ENCODE measurements at places on chromosomes 3 and 15.

DNA sequence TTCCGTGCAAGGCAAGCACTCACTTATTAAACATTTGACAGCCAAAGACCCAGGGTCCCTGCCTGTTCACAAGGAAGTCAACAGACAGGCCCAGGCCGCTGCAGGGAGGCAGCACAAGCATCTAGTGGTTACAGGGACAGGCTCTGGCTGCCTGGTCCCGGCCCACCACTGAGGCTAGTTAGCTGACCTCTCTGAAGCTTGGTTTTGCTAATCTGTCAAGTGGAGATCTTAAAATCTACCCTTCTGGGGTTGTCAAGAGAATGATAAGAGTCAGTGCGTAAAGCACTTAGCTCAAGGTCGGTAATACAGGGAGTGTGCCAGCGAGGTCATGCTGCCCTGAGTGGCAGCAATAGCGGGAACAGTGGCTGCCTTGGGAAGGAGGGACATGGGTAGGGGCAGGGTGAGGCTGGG is 6.0 kb downstream of the GNB5 start:
- no peak for DNase-seq

DNA sequence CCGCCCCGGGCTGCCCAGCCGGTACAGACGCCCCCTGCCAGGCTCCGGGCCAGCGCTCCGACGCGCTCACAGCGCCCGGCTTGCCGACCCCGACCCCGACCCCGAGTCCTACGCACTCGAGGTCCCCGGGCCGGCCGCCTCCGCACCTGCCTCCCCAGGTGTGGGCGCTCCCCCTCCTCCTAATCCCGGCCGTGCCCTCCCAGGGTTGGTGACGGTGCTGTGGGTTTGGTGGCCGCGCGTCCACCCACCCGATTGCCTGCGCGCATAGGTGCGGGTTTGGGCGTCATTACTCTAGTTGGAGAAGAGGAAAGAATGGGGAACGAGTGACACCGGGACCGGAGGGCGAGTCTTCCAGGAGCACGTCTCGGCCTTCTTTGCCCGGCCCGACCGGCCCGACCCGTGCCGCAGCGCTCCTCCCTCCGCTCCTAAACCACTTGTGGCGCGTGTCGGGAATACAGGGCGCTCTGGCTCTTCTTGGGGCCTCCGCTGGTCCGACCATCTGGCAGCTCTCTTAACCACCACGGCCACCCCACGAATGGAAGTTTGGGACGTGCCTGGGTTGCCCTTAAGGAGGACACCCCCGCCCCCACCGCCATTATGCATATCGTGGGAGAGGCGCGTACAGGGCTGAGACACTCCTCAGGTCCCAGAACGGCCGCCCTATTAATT is 810 bp upstream of the THRB start:
- DNase-seq = no peak

DNA sequence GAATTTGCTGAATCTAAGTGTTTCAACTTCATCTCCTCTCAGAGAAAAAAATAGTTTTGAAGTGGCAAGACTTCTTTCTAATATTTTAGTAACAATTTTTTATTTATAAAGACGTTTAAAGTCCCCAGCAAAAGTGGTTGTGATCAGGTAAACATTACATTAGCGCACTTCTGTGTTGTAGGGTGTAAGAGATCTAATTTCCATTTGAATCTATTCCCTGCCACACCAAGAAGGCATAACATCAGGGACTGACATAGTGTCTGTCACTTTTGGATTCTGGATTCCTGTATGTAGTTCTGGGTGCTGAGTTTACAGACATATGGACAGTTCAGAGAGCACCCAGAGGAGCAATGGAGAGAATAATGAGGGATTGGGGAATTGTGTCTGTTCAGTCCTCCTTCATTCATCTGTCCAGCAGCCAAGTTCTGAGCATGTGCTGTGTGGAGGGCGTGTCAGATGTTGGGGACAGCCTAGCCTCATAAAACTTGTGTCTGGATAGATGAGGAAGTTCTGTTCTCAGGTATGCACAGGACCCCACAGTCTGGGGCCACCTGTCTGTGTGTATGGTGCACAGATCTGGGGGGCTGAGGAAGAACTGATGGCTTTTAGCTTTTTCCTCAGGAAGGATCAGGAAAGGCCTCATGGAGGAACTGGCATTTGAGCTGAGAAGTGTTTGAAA is 65.6 kb downstream of the MAP2K5 start:
- no peak for DNase-seq

DNA sequence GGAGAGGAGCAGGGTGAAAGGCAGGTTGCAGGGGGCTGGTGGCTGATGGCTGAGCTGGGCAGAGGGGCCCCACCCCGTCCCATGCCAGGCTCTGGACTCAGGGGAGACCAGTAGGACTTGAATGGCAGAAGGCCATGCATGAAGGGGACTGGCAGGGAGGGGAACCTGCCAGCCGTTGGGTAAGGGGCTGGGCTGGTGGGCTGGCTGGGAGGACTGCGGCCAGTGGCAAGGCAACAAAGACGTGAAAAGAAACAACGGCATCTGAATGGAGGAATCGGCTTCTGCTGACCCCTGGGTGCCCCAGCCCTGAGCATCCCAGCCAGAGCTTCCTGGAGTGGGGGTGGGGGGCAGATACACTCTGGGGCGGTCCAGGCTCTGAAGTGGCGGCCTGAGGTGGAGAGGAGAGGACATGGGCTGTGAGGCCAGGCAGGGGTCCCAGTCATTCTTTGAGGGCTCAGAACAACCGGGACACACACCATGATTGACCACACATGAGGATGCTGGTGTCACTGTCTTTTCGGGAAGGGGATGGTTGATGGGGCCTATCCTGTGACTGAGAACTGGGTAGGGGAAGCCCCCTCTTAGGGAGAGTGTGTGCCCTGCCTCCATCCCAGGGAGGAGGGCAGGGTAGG is 11.7 kb downstream of the GLYCTK start:
- DNase-seq = no peak

- no peak for DNase-seq
Observed at GRCh38 chr3:54120657-54121413, 1.5 kb upstream of the CACNA2D3 start.

GRCh38 chr3:48400824-48401433 is 28.9 kb downstream of the FBXW12 start:
- DNase-seq = peak; percentile 45

DNA sequence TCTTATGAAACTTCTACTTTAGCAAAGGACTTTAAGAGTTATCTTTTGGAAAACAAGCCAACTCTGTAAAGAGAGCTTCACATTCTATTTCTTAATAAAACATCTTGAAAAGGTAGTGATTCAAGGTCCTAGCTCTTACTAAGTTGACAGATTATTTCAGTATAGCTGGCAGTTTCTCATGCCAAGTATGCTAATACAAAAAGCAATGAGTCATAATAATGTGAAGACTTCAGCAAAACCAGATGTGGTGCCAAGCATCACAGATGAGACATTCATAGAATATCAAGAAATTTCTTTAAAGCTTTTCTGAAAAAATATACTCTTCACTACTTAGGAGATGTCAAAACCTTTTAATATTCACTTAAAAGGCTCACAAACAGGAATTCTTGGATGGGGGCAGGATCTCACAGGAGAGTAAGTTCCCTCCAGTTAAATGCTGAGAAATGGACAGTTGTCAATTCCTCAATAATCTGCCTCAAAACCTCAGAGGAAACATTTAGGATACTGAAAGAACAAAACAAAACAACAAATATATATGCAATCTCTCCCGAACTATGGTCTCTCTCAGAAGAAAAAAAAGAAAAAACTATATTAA is 45.6 kb downstream of the DCBLD2 start:
- no peak for DNase-seq

- DNase-seq = no peak
Observed at GRCh38 chr3:20558161-20558560, 372.2 kb upstream of the SGO1 start.

DNA sequence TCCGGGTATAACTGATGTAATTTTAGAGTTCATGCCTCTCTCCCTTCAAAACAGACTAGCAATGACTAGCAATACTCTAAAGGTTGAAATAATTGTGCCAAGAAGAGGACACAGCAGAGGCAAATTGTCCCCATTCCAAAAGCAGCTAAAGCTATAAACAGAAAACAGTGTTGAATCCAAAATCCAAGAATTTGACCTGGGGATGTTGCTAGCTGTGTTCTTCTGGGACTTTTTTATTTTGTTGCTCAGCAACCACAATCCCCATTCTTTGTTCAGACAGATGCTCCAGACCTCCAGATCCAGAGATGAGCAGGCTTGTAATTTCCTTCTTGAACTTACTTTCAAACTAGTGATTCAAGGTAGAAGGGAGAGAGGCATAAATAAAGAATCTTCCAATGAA is 191.5 kb downstream of the FOXB1 start:
- no peak for DNase-seq

- no peak for DNase-seq
Observed at GRCh38 chr3:152208439-152208838, 60.3 kb upstream of the MBNL1 start.

DNA sequence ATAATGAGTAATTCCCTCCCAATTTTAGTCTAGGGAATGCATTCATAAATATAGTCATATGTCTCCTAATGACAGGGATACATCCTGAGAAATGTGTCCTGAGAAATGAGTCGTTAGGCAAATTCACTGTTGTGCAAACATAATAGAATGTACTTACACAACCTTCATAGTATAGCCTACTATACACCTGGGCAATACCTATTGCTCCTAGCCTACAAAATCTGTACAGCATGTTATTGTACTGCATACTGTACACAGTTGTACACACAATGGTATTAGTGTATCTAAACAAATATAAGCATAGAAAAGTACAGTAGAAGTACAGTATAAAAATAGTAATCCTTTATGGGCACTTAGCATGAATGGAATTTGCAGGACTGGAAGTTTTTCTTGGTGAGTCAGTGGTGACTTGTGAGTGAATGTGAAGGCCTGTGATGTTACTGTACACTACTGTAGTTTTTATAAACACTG is 6.6 kb downstream of the DTWD1 start:
- DNase-seq = no peak

DNA sequence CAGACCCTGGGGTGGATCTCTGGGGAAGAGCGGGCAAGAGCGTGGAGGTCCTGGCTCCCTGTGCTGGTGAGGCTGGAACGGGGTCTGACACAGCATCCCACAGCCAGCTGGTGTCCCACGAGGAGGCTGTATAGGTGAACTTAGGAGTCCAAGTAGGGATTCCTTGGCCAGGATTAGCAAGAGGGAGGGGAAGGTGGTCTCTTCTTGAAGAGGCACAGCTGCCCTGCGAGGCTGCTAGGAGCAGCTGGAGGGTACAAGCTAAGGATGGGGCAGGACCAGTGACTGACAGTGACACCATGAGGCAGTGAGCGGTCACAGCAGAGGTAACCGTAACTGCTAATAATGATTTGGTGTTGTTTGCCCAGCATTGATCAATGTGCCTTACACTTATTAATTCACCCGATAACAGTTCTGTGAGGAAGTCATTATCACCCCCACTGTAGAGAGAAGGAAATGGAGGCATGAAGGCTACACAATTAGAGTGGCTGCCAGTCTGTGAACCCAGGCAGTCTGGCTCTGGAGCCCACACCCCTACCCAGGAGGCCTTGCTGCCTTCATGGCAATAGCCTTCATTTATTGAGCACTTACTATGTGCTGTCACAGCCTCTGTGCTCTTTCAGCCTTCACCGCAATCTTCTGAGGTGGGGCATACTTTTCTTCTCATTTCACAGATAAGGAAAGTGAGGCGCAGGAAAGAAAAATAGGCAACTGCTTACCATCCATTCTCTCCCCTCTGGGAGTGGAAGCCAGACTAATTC is 59.4 kb downstream of the TMEM44 start:
- DNase-seq = peak; percentile 38

GRCh38 chr3:69020424-69020823 is 6.9 kb upstream of the EOGT start:
- no peak for DNase-seq

DNA sequence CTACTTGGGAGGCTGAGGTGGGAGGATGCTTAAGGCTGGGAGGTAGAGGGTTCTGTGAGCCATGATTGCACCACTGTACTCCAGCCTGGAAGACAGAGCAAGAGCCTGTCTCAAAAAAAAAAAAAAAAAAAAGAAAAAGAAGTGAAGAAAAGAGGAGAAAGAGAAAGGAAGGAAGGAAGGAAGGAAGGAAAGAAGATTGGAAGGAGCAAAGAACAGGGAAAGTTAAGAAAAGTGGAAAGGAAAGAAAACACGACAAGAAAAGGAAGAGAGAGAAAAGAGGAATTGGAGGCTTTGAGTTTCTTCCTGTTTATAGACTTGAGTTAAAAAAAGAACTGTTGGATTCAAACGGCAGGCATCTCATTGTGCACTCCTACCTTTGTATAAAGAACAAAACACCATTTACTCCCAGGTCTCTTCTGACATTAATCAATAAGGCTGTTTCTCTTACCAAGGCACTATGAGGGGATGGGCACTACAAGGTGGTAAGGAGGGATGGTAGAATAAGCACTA is 73.5 kb downstream of the EDEM1 start:
- no peak for DNase-seq

All from NCI-H2081 (cell line).